ENCODE measurements at places on chromosomes 2 and 18.

GRCh38 chr2:142892715-142893114 lies 15.3 kb downstream of the KYNU start:
- no peak for DNase-seq

- DNase-seq, result no peak
Measured at GRCh38 chr2:44596537-44597320, 235.0 kb downstream of the CAMKMT start.

- no peak for DNase-seq
Measured at GRCh38 chr18:78895207-78896001, 84.2 kb upstream of the SALL3 start.

DNA sequence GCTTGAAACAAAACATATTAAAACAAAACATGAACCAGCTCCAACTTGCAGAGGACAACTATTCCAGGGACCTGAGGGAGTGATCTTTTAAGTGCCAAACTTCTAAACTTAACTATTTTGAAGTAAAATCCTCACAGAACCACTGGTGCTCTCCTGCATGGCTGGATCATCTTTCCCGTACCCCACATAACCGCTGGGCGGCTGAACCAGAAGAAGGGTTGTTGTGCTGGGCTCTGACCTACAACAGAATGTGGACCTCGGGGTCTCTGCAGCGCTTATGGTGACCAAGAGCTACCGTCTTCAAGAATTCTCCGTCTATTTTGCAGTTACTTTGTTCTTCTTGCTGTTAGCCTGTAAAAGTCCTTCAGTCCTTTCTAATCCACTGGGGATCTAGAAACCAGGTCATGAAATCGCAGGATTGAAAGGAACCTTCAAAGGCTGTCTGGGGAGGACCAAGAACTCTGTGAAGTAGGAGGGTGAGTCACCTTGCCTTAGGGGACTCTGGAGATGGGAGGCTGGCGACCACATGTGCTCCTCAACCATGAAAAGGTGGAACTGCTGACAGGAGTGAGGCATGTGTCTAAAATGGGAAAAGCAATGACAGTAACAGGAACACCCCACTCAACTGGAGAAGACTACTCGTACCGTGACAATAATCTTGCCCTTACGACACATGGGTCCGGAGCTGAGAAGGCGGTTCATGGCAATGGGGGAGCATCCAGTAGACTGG lies 46.6 kb downstream of the HDLBP start:
- DNase-seq, result no peak

DNA sequence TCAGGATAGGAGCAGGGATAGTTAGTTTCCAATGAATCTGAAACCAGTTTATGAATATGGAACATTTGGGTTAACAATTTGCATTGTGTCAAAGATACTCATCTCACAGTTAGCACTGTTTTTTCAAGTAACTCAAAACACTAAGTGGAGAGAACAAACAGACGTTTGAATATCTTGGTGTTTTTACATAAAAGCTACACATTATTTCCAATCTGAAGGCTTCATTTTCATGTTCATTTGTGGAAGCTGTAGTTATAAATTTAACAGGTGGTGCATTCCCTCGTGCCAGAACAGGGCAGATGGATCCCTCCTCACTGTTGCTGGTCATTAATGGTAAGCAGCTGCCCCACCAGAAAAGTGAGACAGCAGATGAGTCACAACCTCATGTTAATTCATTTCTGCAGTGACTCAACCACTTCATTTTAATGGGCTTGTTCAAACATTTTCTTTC lies 286.9 kb downstream of the TMX3 start:
- peak; percentile 3 for DNase-seq

All from C1 segment of cervical spinal cord (tissue), 14 donors.